Stimulated activated CD4-positive, alpha-beta T cell treated with anti-CD3 and anti-CD28 coated beads, Interleukin-1b, Interleukin-23, amount 100 ng/mL, for 48 hours (primary cell): ENCODE measurements at places on chromosomes 11 and 22.

DNA sequence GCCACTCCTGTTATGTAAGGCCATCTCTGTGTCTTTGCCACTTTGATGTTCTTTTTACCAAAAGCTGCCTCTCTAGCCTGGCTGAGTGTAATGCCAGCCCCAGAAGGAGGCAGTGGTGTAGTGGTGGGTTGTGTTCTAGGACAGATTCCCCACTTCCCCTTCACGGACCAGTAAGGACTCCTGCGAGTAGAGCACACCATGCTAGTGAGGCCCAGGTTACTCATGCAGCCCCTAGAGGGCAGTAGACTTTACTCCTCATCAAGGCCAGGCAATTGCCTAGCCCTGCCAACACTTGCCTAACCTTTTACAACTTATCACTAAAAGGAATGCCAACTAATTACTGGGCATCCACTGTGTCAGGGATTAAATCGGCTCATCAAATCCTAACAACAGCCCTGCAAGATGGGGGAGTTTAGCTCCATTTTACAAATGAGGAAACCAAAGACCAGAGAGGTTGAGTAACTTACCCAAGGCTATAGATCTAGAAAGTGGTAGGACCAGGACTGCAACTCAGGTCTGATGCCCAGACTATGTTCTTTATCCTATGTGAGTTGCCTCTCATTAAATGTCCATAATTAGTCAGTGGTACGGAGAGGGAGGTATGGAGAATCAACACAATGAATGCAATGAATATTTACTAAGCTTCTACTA is 75.3 kb downstream of the APIP start:
- DNase-seq, result peak; percentile 22

- DNase-seq, result no peak
Measured at GRCh38 chr22:36770513-36771231, 5.2 kb downstream of the IFT27 start.

DNA sequence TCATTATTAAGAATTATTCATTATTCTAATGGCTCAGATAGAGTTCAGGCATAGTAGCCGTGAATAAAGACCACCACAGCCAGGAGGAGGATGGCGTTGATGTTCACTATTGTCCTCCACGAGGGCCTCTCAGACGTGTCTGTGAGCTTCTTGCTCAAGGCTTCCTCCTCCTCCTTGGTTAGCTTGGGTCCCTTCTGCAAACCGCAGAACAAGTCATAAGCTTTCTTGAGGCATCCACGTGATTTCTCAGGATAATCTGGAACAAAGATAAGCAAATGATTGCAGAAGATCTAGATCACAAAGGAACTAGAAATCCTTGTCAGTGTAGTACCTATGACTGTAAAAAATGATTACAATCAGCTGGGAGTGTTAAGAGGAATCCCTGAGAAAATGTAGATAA is 13.6 kb upstream of the RFPL2 start:
- no peak for DNase-seq

GRCh38 chr22:30884211-30885000 is 84.2 kb downstream of the MORC2 start:
- DNase-seq, result no peak

DNA sequence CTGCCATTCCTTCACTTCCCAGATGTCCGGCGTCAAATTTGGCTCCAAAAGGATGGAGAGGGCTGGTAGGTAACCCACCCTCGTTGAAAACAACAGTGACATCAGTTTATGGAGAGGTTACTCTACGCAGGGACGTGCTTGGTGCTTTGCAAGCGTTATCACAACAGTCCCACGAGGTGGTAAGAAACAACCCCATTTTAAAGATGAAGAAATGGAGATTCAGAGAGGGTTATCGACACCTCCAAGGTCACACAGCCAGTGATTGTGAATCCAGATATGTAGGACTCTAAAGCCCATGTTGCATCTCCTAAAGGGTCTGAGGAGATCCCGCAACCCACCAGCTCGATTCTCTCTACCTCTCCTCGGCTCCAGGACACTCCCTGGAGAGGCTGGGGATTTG is 773 bp downstream of the MIAT start:
- no peak for DNase-seq

DNA sequence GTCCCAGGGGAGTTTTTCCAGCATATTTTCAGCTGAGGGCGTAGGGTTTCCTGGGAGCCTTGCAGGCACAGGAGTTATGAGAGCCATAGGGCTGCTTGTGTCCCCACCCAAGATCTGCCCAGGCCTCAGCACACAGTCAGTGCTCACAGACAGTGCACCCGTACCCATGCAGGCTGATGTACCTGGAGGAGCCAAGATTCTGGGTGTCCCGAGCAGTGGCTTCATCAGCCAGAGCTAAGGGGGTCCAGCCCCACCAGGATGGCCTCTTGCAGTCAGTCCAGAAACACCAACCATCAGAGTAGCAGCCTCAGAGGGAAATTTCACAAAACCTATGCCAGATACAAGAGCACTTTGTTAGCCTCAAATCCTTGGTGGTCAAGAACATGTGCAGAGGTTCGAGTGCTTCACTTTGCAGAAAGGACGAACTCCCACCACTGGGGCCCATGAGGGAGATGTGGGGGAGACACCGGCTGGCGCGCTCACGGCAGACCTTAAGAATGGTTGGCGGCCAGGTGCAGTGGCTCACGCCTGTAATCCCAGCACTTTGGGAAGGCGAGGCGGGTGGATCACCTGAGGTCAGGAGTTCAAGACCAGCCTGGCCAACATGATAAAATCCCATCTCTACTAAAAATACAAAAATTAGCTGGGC is 43.8 kb upstream of the RTL6 start:
- DNase-seq, result no peak

GRCh38 chr11:86810288-86810687 is 9.9 kb downstream of the PRSS23 start:
- DNase-seq, result no peak

DNA sequence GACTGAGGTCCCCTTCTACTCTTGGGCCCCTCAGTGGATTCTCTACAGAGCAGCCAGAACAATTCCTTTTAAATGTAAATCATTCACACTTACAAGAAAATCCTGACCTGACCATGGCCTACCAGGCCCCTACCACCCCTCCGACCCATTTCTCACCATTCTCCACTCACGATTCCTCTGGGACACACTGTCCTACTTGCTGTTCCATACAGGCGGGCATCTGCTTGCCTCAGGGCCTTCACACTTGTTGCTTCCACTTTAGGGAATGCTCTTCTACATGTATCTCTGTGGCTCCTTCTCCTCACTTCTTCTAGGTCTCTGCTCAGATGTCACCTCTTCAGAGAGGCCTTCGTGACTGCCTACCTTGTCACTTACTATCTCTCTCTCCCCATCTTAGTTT is 3.4 kb downstream of the USH1C start:
- DNase-seq, result no peak
